ENCODE measurements at places on chromosomes 3 and 15.
A peak's percentile ranks its signal among the peaks of the same experiment; 100 is the strongest.

- no peak for DNase-seq
These were observed 74.1 kb upstream of the SYN2 start for GRCh38 chr3:11930084-11930483.

- DNase-seq = no peak
These were observed 364.8 kb upstream of the TPRG1 start for GRCh38 chr3:188807006-188807405.

- peak; percentile 30 for DNase-seq
These were observed 34.3 kb downstream of the PRR23E start for GRCh38 chr3:127226946-127227842.

DNA sequence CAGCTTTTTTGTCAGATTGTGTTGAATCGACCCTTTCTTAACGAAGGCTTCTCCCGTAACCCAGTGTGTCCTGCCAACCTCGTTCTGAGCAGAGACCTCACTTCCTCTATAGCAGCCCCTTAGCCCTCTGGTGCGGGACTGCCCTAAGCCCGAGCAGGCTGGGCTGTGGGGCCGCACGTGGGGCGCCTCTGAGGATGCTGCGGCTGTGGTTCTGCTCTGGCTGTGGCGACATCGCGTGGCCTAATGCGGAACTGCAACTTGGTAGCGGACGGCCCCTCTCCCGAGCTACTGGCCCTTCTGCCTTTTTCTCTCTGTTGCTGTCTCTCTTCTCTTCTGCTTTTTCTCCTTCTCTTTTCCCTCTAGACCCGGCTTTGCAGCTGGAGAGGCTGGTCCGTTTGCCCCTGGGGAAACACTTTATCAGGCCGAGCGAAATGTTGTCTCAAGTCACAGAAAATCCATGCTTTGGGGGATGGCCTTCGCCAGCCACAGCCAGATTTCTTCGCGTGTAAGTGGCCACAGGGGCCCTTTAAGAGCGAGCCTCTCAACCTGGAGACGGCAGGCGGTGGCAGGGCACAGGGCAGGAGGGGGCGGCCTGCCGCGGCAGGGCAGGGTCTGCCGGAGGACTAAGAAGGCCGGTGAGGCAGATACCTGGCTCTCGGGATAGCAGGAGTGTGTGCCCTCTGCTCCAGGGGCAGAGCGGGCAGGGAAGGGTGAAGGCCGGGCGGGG is 19.4 kb upstream of the KIF23 start:
- peak; percentile 81 for DNase-seq

GRCh38 chr3:63352008-63352279 is 73.8 kb downstream of the SYNPR start:
- no peak for DNase-seq

DNA sequence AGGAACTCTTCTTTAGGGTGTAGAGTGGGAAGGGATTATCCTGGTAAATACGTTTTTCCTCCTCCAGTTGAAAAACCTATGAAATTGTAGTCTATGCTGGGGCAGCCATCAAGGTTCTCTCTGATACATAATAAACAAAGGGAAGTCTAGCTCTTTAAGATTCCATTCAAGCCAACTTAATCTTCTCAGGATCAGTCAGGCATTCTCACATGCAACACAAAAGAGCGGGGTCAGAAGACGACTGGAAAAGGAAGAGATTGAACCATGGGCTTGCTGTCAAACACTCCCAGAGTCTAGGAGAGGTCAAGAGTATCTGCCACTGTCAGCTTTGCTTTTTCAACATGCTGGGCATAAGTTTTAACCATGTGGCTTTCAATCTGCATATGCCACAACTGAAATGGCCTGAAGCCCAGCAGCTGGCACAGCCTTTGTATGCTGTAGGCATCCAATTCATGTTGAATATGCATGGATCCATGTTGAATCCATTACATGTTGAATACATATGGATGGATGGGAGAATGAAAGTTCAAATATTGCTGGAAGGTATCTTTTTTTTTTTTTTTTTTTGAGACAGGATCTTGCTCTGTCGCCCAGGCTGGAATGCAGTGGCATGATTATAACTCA is 8.5 kb downstream of the TRAT1 start:
- DNase-seq = no peak

DNA sequence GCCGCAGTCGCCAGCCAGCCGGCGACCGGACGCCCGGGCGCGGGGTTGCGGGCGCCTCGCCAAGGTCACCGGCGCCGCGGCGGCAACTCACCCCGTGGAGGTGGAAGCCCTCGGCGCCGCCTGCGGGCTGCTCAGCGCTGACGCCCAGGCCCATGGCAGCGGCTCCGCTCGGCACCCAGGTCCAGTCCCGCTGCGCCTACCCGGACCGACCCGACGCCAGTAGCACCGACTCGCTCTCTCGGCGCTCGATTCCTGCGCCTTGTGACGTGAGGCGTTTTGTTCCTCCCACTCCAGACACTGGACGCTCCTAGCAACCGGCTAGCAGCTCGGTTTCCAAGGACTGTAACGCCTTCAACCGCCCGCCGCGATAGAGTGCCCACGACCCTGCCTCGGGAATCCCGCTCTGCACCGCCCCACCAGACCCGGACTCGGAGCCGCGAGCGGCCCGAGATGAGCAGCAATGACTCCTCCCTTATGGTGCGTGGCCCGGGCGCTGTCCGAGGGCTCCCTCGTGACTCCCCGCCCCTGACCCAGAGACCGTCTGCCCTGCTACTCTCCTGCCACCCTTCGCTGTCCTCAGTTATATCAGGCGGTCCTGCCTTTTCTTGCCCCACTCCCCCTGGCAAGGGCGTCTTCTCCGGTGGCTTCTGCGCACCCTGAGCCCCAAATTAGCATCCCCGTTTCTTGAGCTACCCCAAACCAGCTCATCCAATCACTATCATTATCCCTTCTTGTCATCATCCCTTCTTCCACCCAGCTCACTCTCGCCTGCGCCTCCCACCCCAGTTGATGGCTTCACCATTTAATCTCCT is at the start of the genes GORASP1 and TTC21A:
Gene GORASP1, minus strand, starts transcription at position 240 of the 812 bp plus-strand sequence. Its CDS starts 86 bp downstream, at position 154.
Gene TTC21A, plus strand, starts transcription at position 293 of the 812 bp plus-strand sequence. Its CDS starts 158 bp downstream, at position 451.
- peak; percentile 53 for DNase-seq

DNA sequence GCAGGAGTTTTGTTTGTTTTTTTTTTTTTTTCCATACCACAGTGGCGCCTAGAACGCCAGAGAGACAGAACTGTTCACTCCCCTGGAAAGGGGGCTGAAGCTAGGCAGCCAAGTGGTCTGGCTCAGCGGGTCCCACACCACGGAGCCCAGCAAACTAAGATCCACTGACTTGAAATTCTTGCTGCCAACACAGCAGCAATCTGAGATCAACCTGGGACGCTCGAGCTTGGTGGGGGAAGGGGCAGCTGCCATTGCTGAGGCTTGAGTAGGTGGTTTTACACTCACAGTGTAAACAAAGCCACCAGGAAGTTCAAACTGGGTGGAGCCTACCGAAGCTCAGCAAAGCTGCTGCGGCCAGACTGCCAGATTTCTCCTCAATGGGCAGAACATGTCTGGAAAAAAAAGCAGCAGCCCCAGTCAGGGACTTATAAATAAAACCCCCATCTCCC is 29.8 kb downstream of the SPICE1 start:
- DNase-seq = no peak

- no peak for DNase-seq
These were observed 1.9 kb downstream of the UQCRC1 start for GRCh38 chr3:48607519-48607918.

DNA sequence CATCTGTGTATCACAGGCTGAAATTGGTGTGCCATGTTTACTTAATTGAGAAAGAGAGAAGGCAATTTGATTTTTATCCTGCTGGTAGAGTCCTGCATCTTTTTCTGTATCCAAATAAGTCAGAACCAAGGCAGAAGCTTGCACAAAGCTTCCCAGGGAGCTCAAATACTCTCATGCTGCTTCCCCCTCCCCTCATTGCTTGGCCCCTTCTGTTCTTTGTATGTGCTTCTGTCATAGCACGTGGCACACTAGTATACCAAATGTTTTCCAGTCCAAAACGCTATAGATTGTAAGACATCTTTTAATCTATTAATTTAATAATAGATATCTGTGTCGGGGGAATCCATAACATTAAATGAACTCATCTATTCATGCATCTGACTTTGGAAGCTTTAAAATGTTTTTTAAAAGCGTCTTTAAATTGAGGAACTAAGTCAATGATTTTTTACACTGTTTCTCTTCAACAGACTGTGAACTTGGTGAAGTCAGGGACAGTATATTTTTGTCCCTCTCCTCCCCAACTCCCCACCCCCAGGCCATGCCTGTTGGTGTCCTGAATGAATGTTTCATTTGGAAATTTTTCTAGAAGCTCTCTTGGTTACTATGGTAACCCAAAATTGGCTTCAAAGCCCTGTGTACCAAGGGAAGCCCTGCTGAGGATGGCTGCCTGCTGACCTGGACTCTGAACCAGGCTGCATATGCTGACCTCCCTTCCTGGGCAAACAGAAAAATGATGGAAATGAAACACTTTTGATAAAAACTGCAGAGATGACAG is 26.2 kb upstream of the SLC35G2 start:
- no peak for DNase-seq

DNA sequence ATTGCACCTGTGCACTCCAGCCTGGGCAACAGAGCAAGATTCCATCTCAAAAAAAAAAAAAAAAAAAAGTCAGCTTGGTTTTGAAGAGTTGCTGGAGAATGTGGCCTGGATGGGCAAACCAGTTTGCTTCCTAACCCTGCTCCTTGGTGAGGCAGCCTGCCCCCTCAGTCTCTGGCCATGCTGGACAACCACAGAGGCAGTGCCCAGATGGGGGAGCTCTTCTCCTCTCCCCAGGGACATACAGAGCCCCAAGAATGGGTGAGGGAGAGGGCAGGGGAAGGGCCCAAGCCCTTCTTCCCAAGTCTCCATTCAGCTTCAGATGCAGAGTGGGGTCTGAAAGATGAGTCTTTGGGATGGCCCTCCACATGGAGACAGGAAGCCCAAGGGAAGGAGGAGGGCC is 27.9 kb downstream of the CD276 start:
- no peak for DNase-seq

- DNase-seq = no peak
These were observed 24.8 kb downstream of the AKAP13 start for GRCh38 chr15:85404918-85405866.

DNA sequence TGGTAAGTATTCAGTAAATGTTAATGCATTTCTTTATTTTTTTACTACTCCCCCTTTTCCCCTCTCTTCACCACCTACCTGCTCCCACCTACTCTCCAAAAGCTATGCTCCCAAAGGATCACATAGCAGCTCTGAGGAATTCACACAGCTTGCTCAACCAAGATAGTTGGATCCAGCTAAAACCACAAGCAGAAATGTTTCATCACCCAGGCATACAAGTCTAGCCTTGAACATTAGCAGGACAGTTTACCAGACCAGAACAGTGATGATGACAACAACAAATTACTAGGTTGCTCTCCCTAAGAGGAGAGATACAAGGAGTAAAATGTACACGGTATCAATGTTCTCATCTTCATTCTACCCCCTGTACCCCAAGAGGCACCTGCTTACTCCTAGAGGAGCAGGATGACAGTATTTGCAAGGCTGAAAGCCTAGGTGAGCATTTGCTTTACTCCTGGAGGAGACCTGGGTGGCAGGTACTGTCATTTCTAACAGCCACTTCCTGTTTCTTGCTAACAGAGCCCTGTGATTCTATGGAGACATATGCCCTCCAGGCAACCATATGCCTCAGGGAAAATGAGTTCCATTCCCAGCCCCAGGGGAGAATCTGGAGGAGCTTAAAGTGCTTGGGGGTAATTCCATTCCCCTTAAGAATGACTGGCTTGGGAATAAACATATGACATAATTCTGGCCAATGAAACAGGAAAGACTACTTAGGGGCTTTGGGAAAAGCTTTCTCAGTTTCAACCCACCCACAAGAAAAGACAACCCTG is 237.5 kb downstream of the NTRK3 start:
- DNase-seq = no peak

DNA sequence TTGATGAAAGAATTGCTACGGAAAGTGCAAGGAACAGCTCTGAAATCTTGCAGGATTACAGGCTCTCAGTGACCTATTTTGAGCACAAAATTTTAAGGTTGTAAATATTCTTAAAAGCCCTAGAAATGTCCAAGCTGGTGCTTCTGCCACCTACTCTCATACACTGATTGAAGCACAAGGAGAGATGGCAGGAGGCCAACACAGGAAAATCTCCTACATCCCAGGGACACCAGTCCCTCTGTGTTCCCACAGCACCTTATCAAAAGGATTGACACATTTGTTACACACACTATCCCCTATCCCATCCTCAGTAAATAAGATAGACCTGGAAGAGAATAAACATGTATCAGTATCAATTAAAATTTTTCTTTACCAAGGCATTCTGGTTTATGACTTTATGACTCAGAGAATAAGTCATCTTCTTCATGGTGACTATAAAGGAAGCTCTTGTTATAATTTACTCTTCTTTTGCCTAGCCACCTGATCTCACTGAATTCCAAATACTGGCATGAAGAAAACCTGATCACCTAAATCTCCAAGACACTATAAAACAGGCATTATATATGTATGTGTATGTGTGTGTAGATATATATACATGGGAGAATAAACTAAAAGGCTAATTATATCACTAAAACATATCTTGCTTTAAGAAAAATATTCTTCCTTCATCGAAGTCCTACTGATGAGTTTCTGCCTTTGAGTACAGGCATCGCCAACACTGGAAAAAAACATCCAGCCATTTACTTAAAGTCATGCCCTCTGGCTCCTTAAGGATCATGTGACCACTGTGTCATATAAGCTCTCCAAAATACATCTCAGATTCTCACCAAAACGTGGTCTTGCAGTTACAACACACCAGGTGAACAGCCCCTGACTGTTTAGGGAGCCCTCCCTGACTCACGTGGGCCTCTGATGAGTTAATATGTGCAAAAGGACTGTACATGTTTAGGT is 208.1 kb upstream of the NR2F2 start:
- no peak for DNase-seq

DNA sequence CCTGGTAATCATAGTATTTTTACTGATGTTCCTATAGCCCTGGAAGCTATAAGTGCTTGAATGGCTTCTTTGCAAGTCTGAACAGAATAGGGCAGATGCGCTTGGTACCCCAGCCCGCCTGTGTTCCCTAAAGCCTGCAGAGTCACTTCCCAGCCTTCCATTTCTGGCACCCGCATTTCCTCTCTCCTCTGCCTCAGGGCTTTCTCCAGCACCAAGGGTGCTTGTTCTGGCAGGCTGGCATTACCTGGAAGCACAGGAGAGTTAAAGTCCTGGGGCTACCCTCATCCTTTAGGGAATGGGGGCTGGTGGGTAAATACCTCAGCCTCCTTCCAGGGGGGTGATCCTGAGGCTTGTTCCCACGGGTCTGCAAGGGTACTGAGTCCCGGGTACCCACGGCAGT is 7.4 kb upstream of the CHRNA3 start:
- DNase-seq = no peak

- DNase-seq = no peak
These were observed 19.8 kb downstream of the IL1RAP start for GRCh38 chr3:190533511-190534281.

GRCh38 chr15:38066612-38067011 is 132.2 kb downstream of the TMCO5A start:
- DNase-seq = no peak
